Ovary (tissue), 10 donors: ENCODE measurements at places on chromosomes 13 and 19. TPM values are rescaled to one million over a fixed set of nuclear protein-coding genes. Genes with fewer than 3 reads are reported as not detected.

Gene KLK4
- not detected for total RNA-seq

Gene OR7C1
- total RNA-seq: not detected

- H3K27ac ChIP-seq: no peak overlapping the region
- H3K4me3 ChIP-seq: no peak overlapping the region
- DNase-seq: no peak
- no peaks in the 10 kb centered on the region for H3K27me3 ChIP-seq
- H3K36me3 ChIP-seq: no peaks in the 10 kb centered on the region
Measured at GRCh38 chr13:29909081-29909730, 58.8 kb upstream of the UBL3 start.

- DNase-seq: no peak
- no peak overlapping the region for H3K27ac ChIP-seq
- no peaks in the 10 kb centered on the region for H3K27me3 ChIP-seq
- no peak overlapping the region for H3K4me3 ChIP-seq
- H3K36me3 ChIP-seq: no peaks in the 10 kb centered on the region
Measured at GRCh38 chr13:34721631-34722595, 220.2 kb upstream of the NBEA start.

DNA sequence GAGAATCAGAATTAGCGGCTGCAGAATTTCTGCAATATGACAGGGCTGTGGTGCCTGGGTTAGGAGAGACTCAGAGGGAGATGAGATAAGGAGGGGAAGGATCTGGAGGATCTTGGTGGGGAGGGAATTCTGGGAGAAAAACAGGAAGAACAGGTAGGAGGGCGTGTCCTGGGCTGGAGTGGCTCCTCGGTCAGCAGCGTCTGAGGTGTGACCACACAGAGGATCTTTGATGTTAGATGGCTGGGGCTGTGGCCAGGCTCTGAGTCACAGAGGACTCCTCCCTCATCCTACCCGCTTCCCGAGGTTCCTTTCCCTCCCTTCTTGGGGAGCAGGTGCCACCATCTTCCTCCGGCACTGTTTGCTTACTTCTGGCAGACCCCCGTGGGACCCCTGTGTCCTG is 6.4 kb upstream of the KLK6 start:
- H3K36me3 ChIP-seq: no peaks in the 10 kb centered on the region
- no peaks in the 10 kb centered on the region for H3K27me3 ChIP-seq
- no peaks in the 10 kb centered on the region for H3K4me1 ChIP-seq
- no peak for DNase-seq
- no peak overlapping the region for H3K4me3 ChIP-seq
- no peak overlapping the region for H3K27ac ChIP-seq

DNA sequence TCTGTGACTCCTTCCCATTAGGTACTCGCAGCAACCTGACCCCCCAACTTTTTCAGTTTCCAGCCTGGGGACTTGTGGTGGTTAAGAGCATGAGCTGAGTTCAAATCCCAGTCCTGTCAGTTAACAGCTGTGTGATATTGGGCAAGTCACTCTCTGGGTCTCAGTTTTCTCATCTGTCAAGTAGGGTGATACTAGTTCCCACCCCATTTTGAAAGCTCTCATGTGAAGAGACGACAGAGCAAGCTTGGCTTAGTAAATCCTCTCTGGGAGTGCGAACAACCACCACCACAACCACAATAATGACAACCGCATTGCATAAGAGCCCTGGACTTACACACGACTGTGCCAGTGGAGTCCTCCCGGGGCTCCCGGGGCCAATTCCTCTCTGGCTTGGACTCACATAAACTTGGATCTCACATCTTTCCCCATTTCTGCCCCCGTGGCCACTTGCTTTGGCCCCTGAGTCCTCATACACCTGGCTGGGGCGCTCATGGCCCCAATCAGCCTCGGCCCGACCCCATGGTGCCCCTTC is 454 bp downstream of the BLVRB start:
- no peaks in the 10 kb centered on the region for H3K27me3 ChIP-seq
- no peaks in the 10 kb centered on the region for H3K36me3 ChIP-seq
- DNase-seq: no peak
- peaks cover 8% of the 10 kb centered on the region for H3K4me1 ChIP-seq

- H3K36me3 ChIP-seq: no peaks in the 10 kb centered on the region
- no peak for DNase-seq
- H3K4me3 ChIP-seq: no peak overlapping the region
- H3K27ac ChIP-seq: no peak overlapping the region
Measured at GRCh38 chr19:48806518-48806817, 4.4 kb downstream of the BCAT2 start.

- no peak for DNase-seq
- H3K4me3 ChIP-seq: no peak overlapping the region
- H3K36me3 ChIP-seq: no peaks in the 10 kb centered on the region
- H3K27ac ChIP-seq: no peak overlapping the region
Measured at GRCh38 chr19:50493171-50493570, 16.5 kb upstream of the GARIN5A start.
